ENCODE measurements at places on chromosomes 5 and 9.

- no peak for DNase-seq
These were observed 68.5 kb upstream of the FBXW11 start for GRCh38 chr5:172074896-172075295.

GRCh38 chr9:36451949-36452348 lies 51.9 kb upstream of the RNF38 start:
- no peak for DNase-seq

- DNase-seq: no peak
These were observed 39.4 kb downstream of the SUSD1 start for GRCh38 chr9:112135706-112136105.

DNA sequence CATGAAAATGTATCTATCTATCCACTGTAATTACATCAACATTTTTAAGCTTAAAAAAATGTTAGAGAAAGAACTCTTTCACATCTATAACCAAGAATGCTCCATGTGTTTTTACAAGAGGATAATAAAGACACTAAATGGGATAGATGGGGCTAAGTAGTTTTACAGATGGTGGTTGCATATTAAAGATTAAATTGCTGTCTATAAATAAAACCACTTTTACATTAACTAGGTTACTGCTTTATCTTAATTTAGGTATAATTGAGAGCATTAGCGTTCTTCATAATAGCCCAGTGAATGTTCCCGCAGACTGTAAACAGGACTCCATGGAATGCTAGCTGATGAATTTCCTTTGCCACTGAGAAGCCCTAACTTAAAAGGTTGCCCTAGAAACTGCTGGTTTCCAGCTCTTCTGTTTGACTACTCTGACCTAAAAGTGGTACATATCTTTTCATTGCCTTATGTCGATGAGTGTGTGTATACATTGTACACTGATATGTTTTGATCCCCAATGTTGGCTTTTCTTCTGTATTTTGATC lies 117.9 kb downstream of the SGCD start:
- DNase-seq: no peak

DNA sequence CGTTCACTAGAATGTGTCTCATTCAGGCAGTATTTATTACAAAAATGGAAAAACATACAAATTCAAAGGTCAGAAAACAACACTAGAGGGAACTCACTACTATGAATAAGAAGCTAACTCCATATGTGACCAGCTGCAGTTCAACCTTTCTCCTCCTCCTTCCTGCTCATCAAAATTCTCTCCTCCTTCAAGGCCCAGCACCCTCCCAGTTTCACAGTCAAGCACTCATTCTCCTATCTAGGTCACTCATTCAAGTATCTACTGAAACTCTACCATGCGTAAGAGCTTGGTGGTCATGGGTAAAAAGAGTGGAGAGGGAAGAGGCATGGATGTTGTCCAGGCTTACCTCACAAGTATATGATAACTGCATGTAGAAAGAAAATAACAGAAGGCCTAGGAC lies 27.7 kb downstream of the ECPAS start:
- DNase-seq: no peak

- no peak for DNase-seq
These were observed 6.0 kb upstream of the NEK6 start for GRCh38 chr9:124251605-124252378.

DNA sequence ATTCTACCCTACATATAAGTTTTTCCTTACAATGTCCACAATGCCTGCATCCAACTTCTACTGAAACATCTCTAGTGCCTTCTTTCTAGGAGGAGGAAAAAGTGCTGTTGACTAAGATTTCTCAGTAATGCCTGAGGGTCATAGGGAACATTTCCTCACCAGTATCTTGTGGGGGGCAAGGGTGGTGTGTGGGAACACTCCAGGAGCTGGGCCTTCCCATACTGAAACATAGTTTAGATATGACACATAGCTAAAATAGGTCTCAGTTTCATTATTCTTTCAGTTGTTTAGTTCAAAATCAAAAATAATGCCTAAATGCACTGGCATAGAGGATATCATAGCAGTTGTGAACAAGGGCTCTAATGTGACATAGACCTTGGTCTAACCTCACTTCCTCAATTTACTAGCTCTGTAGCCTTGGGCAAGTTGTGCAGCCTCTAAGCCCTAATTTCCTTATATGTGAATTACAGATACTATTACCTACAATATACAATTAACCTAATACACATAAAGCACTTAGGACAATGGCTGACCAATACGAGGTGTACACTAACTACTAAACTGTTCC lies 66.1 kb downstream of the HAPLN1 start:
- no peak for DNase-seq

DNA sequence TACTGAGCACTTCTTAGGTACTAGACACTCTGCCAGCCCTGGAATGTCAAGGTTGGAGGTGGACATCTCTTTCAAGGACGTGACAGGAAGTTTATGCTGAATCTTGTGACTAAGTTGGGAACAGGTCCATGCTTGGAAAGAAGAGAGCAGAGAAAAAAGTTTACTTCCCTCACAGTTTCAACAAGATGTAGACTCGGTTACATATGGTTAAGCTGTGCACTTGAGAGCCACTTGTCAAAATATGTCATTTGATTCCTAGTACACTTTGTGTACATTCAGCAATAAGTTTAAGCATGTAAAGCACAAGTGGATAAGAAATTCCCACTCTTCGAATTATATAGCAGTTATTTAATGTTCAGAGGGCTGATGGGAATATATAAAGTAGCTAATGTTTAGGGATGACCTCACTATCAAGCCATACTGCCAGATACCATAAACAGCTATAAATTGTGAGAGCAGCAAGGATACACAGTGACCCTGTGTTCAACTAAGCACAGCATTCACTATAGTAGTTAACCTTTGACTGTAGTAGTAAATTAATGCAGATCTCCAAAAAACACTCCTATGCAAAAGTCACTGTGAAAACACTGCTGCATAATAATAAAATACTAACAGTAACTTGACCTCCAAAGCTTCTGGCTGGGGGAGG lies 1944.6 kb upstream of the WWC1 start:
- no peak for DNase-seq

DNA sequence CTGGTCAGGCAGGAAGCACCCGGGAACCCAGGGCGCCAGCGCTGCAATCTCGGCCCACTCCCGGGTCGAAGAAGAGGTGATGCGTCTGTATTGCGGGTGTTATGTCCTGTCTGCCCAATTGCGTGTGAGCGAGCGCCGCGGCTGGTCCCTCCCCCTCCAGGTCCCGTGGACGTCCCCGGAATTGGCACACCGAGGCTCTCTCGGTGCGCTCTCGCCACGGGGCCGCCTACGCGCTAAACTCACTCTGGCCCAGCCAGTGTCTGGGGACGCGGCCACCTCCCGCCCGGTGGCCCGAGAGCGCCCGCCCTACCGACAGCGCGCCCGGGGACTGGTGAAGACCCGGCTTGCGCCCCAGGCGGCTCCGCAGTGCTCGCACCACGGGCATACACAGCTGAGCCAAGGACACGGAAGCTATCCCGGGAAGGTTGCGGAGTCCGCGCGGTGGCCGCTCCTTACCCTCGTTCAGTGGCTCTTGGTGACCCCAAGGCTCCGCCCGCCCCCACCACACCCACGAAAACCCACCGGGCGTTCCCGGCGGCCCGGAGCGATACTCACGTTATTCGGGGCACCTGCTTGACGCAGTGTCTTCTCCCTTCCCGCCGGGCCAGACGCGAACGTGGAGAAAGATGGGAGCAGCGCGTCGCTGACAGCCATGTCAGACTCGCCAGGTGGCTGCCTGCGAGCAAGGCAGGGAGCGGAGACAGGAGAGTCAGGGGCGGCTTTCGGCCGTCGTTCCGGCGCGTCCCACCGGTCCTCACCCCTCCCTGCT lies 1.0 kb downstream of the KLF4 start:
- no peak for DNase-seq
